H1 (cell line): ENCODE measurements at places on chromosomes 7 and 10. TPM values are rescaled to one million over a fixed set of nuclear protein-coding genes. Genes with fewer than 3 reads are reported as not detected.

GRCh38 chr10:125076891-125077541 lies 83.3 kb downstream of the CTBP2 start:
- peaks cover 52% of the 10 kb centered on the region for H3K36me3 ChIP-seq
- peaks cover 5% of the 10 kb centered on the region; the same call in 1 of the 2 replicates for H3K4me1 ChIP-seq
- H3K27me3 ChIP-seq: no peaks in the 10 kb centered on the region
- H3K27ac ChIP-seq: no peak overlapping the region
- DNase-seq: no peak

DNA sequence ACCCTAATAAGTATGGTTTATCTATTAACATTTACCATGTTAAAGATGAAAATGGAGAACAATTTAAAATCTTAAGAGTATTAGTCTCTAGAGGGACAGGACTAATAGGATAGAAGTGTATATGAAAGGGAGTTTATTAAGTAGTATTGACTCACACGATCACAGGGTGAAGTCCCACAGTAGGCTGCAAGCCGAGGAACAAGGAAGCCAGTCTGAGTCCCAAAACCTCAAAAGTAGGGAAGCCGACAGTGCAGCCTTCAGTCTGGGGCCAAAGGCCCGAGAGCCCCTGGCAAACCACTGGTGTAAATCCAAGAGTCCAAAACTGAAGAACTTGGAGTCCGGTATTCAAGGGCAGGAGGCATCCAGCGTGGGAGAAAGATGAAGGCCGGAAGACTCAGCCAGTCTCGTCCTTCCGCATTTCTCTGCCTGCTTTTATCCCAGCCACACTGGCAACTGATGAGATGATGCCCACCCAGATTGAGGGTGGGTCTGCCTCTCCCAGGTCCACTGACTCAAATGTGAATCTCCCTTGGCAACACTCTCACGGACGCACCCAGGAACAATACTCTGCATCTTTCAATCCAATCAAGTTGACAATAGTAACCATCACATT lies 140.8 kb upstream of the FAM20C start:
- H3K36me3 ChIP-seq: no peaks in the 10 kb centered on the region
- H3K4me3 ChIP-seq: no peak overlapping the region
- no peaks in the 10 kb centered on the region for H3K27me3 ChIP-seq
- no peak for DNase-seq
- H3K4me1 ChIP-seq: 0 out of 2 replicates have a peak, but pooled peaks cover 6% of the 10 kb centered on the region
- H3K27ac ChIP-seq: no peak overlapping the region

DNA sequence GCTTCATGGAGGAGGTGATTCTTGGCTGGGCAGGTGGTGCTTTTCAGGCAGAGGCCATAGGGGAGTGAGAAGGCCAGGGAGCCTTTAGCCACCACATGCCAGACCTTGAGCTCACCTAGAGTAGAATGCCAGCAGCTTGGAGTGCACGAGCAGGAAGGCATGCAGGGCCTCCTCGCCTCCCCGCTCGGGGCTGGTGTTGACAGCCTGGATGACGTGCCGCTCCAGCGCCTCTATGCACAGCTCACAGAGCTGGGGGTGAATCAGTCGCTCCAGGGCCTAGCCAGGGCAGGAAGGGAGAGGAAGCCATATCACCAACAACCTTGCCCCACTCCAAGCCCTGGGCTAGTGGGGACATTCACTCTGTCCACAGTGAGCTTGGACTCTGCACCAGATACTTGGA lies 15.7 kb downstream of the HPS1 start:
- H3K36me3 ChIP-seq: peaks cover 47% of the 10 kb centered on the region
- H3K27me3 ChIP-seq: no peaks in the 10 kb centered on the region
- no peaks in the 10 kb centered on the region for H3K4me1 ChIP-seq

- no peak overlapping the region for H3K27ac ChIP-seq
- no peaks in the 10 kb centered on the region for H3K27me3 ChIP-seq
- no peaks in the 10 kb centered on the region for H3K36me3 ChIP-seq
- no peak for DNase-seq
- no peak overlapping the region for H3K4me3 ChIP-seq
- no peaks in the 10 kb centered on the region for H3K4me1 ChIP-seq
These were observed 287.2 kb downstream of the GFRA1 start for GRCh38 chr10:115985786-115986185.

- no peaks in the 10 kb centered on the region for H3K27me3 ChIP-seq
- H3K4me3 ChIP-seq: no peak overlapping the region
- no peaks in the 10 kb centered on the region for H3K36me3 ChIP-seq
- peaks cover 12% of the 10 kb centered on the region for H3K4me1 ChIP-seq
These were observed 42.2 kb downstream of the MYPN start for GRCh38 chr10:68151453-68151852.

GRCh38 chr10:101272229-101272868 lies 43.1 kb upstream of the LBX1 start:
- H3K4me3 ChIP-seq: no peak overlapping the region
- peaks cover 4% of the 10 kb centered on the region for H3K4me1 ChIP-seq
- H3K36me3 ChIP-seq: no peaks in the 10 kb centered on the region

DNA sequence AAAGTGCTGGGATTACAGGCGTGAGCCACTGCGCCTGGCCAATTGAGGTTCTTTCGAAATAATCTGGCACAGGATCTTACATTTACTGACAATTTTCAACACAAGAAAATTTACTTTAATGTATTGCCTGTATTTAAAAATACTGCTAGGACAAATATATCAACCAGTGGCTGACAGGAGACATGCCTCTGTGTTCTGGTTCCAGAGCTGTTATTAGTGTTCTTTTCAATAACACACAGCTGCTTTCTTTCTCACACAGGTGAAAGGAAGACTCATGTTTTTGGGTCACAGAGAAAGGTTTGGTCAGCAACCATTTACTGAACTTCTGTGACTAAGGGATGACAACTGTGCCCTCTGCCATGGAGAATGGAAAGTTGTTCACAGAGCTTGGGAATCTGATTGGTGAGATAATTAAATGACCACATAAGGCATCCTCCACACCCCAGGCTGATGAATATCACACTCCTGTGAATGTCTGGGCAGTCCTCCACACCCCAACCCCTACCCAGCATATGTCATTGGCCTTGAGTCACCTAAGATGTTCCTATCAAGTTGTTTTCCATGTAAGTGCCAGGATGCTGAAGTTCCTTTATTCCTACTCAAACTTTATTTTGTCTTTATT lies 180.1 kb downstream of the RAPGEF5 start:
- DNase-seq: no peak
- H3K36me3 ChIP-seq: no peaks in the 10 kb centered on the region
- no peak overlapping the region for H3K4me3 ChIP-seq
- no peaks in the 10 kb centered on the region for H3K4me1 ChIP-seq

DNA sequence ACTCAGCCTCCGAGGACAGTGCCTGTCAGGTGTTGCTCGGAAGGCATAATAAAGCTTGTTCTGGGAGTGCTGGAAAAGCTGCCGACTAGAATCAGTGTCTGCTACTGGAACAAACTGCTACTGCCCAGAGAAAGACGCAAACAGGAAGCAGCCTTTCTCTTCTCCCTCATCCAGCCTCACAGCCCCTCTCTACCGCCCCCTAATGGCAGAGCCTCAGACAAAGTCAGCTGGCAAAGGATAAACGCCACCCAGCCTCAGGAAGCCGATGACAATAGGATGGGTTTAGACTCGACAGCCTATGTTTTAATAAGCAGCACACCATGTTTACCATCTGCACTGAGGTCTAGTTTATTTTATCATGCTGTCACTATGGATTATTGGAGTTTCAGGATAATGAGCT lies 169.5 kb upstream of the LYZL1 start:
- peak; percentile 96 for DNase-seq
- H3K4me3 ChIP-seq: no peak overlapping the region
- no peaks in the 10 kb centered on the region for H3K4me1 ChIP-seq
- no peak overlapping the region for H3K27ac ChIP-seq
- H3K36me3 ChIP-seq: no peaks in the 10 kb centered on the region
- no peaks in the 10 kb centered on the region for H3K27me3 ChIP-seq

DNA sequence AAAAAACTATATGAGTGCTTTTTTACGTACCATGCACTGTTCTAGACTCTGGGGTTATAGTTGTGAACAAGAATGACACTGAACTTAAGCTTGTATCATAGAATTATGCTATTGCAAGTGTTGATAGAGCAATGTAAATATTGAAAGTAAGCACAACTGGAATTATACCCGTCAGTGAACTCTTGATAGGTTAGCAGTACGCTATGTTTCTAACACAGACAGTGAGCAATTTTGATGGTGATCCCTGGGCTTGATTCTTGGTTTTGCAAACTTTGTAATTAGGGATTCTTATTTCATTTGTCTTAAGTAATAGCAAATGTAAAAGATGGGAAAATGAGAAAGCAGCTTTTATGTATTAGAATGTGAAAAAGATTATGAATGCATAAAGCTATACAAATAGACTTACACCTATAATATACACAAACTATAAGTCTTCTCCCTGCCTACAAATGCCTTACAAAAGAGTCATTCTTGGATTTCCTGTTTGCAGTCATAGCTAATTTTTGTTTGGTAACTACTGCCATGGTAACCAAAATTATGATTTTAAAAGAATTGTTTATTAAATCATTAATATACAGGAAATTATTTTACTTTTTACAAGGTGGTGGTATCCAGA lies 6.7 kb downstream of the TES start:
- H3K4me3 ChIP-seq: no peak overlapping the region
- DNase-seq: no peak
- H3K4me1 ChIP-seq: no peaks in the 10 kb centered on the region
- no peaks in the 10 kb centered on the region for H3K36me3 ChIP-seq

The PAX2 gene
- not detected in 2 replicates for total RNA-seq

The SYNPO2L gene
- 0.11 and 0.19 TPM in 2 replicates for total RNA-seq

DNA sequence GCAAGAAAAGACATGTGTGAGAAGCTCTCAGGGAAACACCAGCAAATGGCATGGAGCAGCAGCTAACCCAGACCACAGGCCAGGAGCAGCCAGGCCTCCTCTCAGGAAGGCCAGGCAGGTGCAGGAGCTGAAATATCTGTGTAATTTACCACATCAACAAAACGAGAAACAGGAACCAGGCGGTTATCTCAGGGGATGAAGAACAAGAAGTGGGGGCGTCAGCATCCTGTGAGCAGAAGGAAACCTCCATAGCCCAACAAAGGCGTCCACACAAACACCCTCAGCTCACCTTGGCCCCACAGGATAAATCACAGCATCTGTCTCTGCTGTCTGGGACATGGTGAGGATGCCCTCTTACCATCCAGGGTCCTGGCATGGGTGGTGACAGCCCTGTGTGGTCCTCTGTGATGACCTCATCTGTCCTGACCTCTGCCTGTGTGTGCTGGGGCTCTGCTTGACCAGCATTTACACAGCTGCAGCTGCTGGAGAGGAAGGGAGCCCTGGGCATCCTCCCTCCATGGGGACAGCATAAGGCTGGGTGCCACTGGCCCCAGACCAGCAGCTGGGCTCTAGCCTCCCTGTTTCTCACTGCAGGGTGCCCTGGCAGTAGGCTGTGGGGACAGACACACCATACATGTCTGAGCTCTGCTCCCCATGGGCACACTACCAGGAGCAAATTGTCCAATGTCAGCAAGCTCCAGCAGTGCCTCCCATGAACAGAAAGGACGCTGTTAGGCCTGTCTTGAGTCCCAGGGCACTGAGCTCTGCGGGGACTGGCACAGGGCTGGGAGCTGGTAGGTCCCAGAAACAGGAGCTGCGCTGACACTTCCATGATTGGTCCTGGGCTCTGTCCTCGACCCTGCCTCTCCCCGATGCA lies 34.6 kb downstream of the ANXA8 start:
- DNase-seq: no peak
- H3K27ac ChIP-seq: no peak overlapping the region
- H3K4me3 ChIP-seq: no peak overlapping the region
- H3K4me1 ChIP-seq: no peaks in the 10 kb centered on the region
- H3K36me3 ChIP-seq: no peaks in the 10 kb centered on the region

- H3K4me1 ChIP-seq: no peaks in the 10 kb centered on the region; the same call in 1 of the 2 replicates
- no peak overlapping the region for H3K27ac ChIP-seq
- no peak for DNase-seq
- H3K4me3 ChIP-seq: no peak overlapping the region
- no peaks in the 10 kb centered on the region for H3K36me3 ChIP-seq
These were observed 83.3 kb downstream of the CUL2 start for GRCh38 chr10:35006836-35007235.

DNA sequence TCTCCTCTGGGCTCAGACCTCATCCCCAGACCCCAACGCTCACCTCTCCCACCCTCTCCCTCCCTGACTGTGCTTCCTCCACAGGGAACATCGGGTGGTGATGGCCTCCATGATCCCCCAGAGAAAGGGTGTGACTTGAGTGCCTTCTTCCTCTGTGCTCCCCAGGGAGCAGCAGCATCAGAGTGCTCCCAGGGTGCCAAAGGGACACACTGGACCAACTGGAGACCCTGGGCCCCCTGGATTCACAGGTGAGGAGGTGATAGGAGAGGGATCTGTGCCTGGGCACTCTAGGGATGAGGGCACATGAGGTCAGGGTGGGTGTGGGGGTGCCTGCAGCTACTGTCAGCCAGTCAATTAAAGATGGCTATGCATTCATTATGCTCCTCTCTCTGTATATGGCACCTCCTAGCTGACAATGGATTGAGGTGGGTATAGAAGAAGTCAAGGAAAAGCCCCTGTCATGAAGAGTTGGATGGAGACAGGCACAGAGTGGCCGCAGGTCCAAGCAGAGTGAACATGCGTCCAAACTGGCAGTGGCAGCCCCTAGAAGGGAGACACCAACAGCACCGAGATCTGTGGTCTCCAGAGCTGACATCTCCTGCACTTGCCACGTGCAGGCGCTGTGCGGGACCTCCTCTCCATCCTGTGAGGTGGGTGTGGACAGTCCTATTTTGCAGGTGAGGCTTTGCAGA lies 15.5 kb upstream of the VOPP1 start:
- no peak for DNase-seq
- H3K27me3 ChIP-seq: no peaks in the 10 kb centered on the region
- no peak overlapping the region for H3K27ac ChIP-seq

GRCh38 chr7:1843271-1843861 lies 173.3 kb downstream of the ELFN1 start:
- H3K27me3 ChIP-seq: no peaks in the 10 kb centered on the region
- H3K4me3 ChIP-seq: no peak overlapping the region
- no peaks in the 10 kb centered on the region for H3K4me1 ChIP-seq
- H3K27ac ChIP-seq: no peak overlapping the region
- no peaks in the 10 kb centered on the region for H3K36me3 ChIP-seq
- DNase-seq: no peak

GRCh38 chr10:110389255-110389654 lies 84.5 kb upstream of the SMNDC1 start:
- no peak for DNase-seq
- no peak overlapping the region for H3K4me3 ChIP-seq
- H3K27ac ChIP-seq: no peak overlapping the region
- no peaks in the 10 kb centered on the region for H3K27me3 ChIP-seq
- H3K36me3 ChIP-seq: no peaks in the 10 kb centered on the region
- H3K4me1 ChIP-seq: peaks cover 12% of the 10 kb centered on the region

DNA sequence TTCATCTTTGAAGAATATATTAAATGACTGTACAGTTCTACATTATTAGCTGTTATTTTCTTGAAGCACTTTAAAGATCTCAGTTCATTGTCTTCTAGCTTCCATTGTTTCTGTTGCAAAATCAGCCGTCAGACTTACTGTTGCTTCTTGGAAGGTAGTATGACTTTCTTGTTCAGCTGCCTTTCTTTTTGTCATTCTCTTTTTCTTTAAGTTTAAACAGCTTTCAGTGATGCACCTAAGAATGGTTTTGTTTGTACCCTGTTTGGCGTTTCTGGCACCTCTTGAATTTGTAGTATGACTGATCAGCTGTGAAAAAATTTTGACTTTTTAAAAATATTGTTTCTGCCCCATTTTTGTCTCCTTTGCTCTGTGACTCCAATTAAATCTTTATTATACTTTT lies 9.3 kb downstream of the MKLN1 start:
- no peak for DNase-seq
- no peak overlapping the region for H3K27ac ChIP-seq
- H3K4me1 ChIP-seq: peaks cover 5% of the 10 kb centered on the region; the same call in 1 of the 2 replicates
- no peaks in the 10 kb centered on the region for H3K27me3 ChIP-seq
